Uterus (tissue), 4 donors: ENCODE measurements at places on chromosomes 7 and 10. TPM values are rescaled to one million over a fixed set of nuclear protein-coding genes. Genes with fewer than 3 reads are reported as not detected.

DNA sequence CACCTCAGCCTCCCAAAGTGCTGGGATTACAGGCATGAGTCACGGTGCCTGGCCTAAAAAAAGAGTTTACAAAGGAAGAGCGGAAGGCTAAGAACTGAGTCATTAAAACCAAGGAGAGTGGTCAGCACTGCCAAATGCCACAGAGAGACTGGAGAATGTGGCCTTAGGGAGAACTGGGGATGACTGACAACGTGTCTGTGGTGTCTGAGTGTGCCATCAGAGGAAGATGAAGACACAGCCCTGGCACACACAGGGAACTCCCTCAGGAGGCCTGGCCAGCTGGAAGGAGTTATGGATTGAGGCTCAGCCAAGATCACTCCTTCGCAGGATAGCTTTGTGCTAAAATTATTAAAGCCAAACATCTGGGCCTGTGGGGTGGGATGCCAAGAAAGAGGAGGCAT is 3.9 kb upstream of the INA start:
- H3K36me3 ChIP-seq, result no peaks in the 10 kb centered on the region
- no peak overlapping the region for H3K27ac ChIP-seq
- DNase-seq, result no peak
- no peaks in the 10 kb centered on the region for H3K4me1 ChIP-seq
- H3K27me3 ChIP-seq, result peaks cover 13% of the 10 kb centered on the region
- no peak overlapping the region for H3K4me3 ChIP-seq

GRCh38 chr7:45390731-45391130 is 183.4 kb upstream of the ADCY1 start:
- no peaks in the 10 kb centered on the region for H3K36me3 ChIP-seq
- no peak overlapping the region for H3K27ac ChIP-seq
- no peak for DNase-seq
- no peaks in the 10 kb centered on the region for H3K4me1 ChIP-seq

AKR1C1 gene
- 7.6 TPM for total RNA-seq

SEPTIN7 gene
- total RNA-seq, result 280 TPM

- H3K27ac ChIP-seq, result no peak overlapping the region
- no peak for DNase-seq
- H3K4me3 ChIP-seq, result no peak overlapping the region
Observed at GRCh38 chr10:121624836-121625486, 26.7 kb upstream of the FGFR2 start.

- H3K36me3 ChIP-seq, result no peaks in the 10 kb centered on the region
- no peak overlapping the region for H3K27ac ChIP-seq
- H3K4me1 ChIP-seq, result peaks cover 9% of the 10 kb centered on the region
Observed at GRCh38 chr10:43399320-43400310, 9.4 kb downstream of the HNRNPF start.

GRCh38 chr10:74922921-74923320 is 96.5 kb downstream of the KAT6B start:
- H3K4me3 ChIP-seq, result no peak overlapping the region
- H3K27ac ChIP-seq, result no peak overlapping the region
- no peaks in the 10 kb centered on the region for H3K36me3 ChIP-seq
- no peak for DNase-seq
- H3K27me3 ChIP-seq, result no peaks in the 10 kb centered on the region

- no peaks in the 10 kb centered on the region for H3K4me1 ChIP-seq
- H3K4me3 ChIP-seq, result no peak overlapping the region
- H3K36me3 ChIP-seq, result no peaks in the 10 kb centered on the region
- H3K27ac ChIP-seq, result no peak overlapping the region
- H3K27me3 ChIP-seq, result no peaks in the 10 kb centered on the region
Observed at GRCh38 chr7:148515728-148516695, 74.6 kb upstream of the C7orf33 start.

IGF2BP3 gene
- total RNA-seq, result not detected

DNA sequence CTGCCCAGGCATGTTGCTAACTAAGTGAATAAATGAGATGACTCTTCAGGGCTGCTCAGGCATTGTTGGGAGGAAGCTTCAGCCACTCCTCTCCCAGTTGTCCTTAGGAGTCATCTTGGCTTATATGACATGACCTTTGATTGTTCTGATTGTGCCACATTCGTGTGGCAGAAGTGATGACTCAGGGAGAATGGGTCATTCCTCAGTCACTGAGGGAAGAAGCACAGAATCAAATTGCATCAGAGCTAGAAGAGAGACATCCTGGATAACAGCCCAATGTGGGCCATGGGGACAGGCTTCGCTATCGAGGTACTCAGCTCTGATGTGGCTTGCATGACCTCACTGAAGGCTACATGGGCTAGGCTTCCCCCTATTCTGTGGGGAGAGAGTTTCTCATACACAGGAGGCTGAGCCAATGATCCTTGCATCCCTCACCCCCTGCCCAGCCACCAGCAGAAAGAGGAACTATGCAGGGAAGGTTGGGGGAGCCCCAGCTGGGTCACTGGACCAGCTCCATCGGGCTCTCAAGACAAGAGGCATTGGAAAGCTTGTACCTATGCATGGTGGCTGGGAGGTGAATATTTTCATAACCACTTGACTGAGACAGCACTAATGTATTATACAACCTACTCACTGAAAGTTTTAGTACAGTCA is 6.0 kb upstream of the HMX3 start:
- H3K4me3 ChIP-seq, result no peak overlapping the region
- no peaks in the 10 kb centered on the region for H3K36me3 ChIP-seq
- H3K27me3 ChIP-seq, result peaks cover 39% of the 10 kb centered on the region
- H3K4me1 ChIP-seq, result peaks cover 1% of the 10 kb centered on the region
- no peak for DNase-seq

DNA sequence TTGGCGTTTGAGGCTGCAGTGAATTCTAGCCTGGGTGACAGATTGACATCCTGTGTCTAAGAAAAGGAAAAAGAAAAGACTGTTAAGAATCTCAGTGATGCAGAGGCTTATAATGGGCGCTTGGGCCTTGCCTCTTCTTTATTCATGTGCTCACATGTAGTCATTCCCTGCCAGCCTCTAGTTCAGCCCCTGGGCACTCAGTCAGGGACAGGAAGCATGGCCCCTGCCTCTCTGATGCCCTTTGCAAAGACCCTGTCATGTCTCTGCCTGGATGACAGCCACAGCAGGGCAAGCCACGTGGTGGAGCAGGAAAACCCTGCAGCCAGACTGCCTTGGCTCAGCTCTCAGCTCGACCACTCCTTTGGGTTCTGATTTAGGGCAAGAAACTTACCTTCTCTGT is 368.9 kb downstream of the RPS24 start:
- H3K4me1 ChIP-seq, result no peaks in the 10 kb centered on the region
- no peak overlapping the region for H3K27ac ChIP-seq
- H3K36me3 ChIP-seq, result no peaks in the 10 kb centered on the region
- no peak overlapping the region for H3K4me3 ChIP-seq
- H3K27me3 ChIP-seq, result no peaks in the 10 kb centered on the region

GPR22 gene
- total RNA-seq, result 26.1 TPM

- no peak overlapping the region for H3K4me3 ChIP-seq
- no peak overlapping the region for H3K27ac ChIP-seq
- no peaks in the 10 kb centered on the region for H3K4me1 ChIP-seq
- H3K27me3 ChIP-seq, result no peaks in the 10 kb centered on the region
- DNase-seq, result no peak
Observed at GRCh38 chr7:79664884-79665676, 211.6 kb upstream of the MAGI2 start.

DNA sequence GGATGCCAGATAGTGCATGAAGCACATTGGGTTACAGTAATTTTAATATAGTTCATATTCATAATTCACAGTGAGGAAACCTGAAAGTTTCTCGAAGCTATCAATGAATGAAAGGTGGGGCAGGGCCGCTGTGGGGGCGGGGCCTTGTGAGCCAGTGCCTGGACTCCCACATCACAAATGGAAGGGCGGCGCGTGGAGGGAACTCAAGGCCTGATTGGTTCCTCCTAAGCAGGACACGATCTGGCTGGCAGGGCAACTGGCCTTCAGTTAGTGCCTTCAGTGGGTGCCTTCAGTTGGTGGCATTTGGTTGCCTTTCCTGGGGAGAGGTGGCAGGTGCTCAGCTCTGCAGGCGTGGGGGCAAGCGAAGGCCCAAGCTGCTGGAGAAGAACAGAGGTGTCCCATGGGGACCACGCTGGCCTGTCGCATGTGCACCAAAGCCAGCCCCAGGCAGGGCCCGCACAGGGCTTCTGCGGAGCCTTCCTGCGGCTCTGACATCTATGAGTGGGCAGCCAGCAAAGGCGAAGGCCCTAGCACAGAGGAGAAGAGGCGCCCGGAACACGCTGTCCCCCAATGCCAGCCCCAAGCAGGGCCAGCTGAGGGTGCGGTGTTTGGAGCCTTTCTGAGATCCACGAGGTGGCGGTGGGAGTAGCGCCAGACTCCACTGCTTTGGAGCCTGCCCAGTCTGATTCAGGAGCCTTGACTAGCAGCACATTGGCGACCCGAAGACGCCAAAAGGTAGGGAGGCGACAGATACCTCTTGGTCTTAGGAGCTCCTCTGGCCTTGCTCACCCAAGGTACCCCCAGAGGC is 118.0 kb upstream of the PDSS1 start:
- no peak overlapping the region for H3K4me3 ChIP-seq
- no peak for DNase-seq
- H3K4me1 ChIP-seq, result no peaks in the 10 kb centered on the region
- H3K36me3 ChIP-seq, result no peaks in the 10 kb centered on the region

MMD2 gene
- total RNA-seq, result not detected

GRCh38 chr10:113269333-113269732 is 283.5 kb upstream of the HABP2 start:
- no peaks in the 10 kb centered on the region for H3K4me1 ChIP-seq
- H3K27ac ChIP-seq, result no peak overlapping the region
- H3K4me3 ChIP-seq, result no peak overlapping the region

PTPRE gene
- total RNA-seq, result 18.9 TPM

DNA sequence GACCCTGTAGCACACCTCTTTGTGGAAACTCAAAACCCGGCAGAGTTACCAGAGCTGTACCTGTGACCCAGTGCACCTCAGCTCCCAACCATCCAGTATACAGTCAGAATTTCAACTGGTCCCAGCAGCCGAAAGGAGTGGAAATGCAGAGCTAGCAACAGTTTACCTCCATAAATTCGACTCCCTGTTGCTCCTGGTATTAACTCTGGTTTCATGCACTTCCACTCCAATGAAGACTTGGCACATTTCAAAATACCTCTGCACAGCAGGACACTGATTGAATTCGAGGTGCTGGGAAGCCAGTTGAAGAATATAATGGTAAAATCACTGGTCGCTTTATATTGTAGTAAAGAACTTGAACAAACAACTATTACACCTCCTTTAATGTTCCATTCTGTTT is 17.9 kb upstream of the TIAL1 start:
- no peak overlapping the region for H3K4me3 ChIP-seq
- H3K36me3 ChIP-seq, result no peaks in the 10 kb centered on the region
- no peaks in the 10 kb centered on the region for H3K4me1 ChIP-seq
- DNase-seq, result no peak
- no peaks in the 10 kb centered on the region for H3K27me3 ChIP-seq

PON3 gene
- total RNA-seq, result not detected

GRCh38 chr7:143443153-143443552 is at the start of gene TAS2R60:
TSS of gene TAS2R60 (plus strand) at chr7:143443453. CDS start at chr7:143443453, 0 bp downstream.
- no peaks in the 10 kb centered on the region for H3K27me3 ChIP-seq
- H3K27ac ChIP-seq, result no peak within 1 kb of the TSS
- DNase-seq, result no peak
- H3K4me3 ChIP-seq, result no peak within 1 kb of the TSS
- H3K4me1 ChIP-seq, result no peaks in the 10 kb centered on the region
- H3K36me3 ChIP-seq, result no peaks in the 10 kb centered on the region

GNAI1 gene
- 53.2 TPM for total RNA-seq

ADRB1 gene
- total RNA-seq, result not detected

GRCh38 chr10:15627617-15628196 is 92.0 kb downstream of the ITGA8 start:
- H3K4me3 ChIP-seq, result no peak overlapping the region
- DNase-seq, result peak; percentile 25
- no peaks in the 10 kb centered on the region for H3K27me3 ChIP-seq

GRCh38 chr7:120981888-120982615 is 6.5 kb upstream of the CPED1 start:
- no peak overlapping the region for H3K27ac ChIP-seq
- no peak overlapping the region for H3K4me3 ChIP-seq
- no peaks in the 10 kb centered on the region for H3K4me1 ChIP-seq
- no peaks in the 10 kb centered on the region for H3K36me3 ChIP-seq

- no peaks in the 10 kb centered on the region for H3K4me1 ChIP-seq
- H3K27ac ChIP-seq, result no peak overlapping the region
- DNase-seq, result no peak
- H3K4me3 ChIP-seq, result no peak overlapping the region
- H3K27me3 ChIP-seq, result no peaks in the 10 kb centered on the region
Observed at GRCh38 chr7:74283858-74284447, 5.3 kb upstream of the CLIP2 start.
